Mesothelial cell of epicardium (in vitro differentiated cells): ENCODE measurements at places on chromosomes 7 and 10. TPM values are rescaled to one million over a fixed set of nuclear protein-coding genes. Genes with fewer than 3 reads are reported as not detected.

NPC1L1 gene
- total RNA-seq = 0.07 to 0.20 TPM in 2 of 3 replicates, not detected in the other

DNA sequence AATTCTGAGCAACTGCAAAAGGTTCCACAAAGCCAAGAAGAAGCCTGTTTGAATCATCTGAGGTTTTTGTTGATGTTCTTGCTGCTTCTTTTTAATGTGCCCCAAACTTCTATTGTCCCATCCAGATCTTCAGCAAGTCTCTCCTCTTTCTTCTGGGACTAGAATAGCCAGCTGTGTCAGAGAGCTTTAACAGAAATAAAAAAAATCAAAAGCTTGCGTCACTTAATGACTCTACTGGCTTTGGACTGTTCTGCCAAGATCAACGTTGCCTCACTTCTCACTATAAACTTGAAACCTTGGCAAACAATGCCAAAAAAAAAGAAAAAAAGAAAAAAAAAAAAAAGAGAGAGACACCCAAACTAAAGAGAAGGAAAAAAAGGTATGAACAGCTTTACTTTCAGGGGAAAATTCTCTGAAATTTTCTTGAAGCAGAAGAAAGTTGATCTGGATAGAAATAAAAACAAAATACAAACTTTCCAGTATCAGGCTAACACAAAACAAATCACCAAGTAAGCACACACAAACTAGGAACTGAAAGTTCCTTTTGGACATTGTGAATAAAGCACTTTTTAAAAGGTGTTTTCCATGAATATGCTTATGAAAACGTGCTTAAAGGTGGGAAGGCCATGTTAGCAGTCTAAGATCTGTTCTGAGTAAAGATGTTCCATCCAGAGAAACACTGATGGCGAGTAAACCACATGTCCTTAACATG lies 14.8 kb downstream of the USP54 start:
- peaks cover 9% of the 10 kb centered on the region for H3K4me1 ChIP-seq
- peak overlapping the region; percentile 47 for H3K27ac ChIP-seq

DNA sequence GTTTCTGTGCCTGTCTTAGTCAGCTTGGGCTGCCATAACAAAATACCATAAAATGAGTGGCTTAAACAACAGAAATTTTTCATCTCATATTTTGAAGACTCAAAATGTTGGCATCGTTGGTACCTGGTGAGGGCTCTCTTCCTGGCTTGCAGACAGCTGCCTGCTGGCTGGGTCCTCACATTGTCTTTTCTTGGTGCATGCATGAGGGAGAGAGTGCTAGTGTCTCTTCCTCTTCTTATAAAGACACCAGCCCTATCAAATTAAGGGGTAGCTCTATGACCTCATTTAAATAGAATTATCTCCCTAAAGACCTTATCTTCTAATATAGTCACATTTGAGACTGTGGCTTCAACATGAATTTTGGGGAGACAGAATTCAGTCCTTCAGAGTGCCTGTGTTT lies 39.9 kb downstream of the ST8SIA6 start:
- H3K36me3 ChIP-seq = no peaks in the 10 kb centered on the region
- no peak overlapping the region for H3K4me3 ChIP-seq
- H3K27me3 ChIP-seq = peaks cover 4% of the 10 kb centered on the region
- no peak overlapping the region for H3K27ac ChIP-seq
- peaks cover 3% of the 10 kb centered on the region for H3K4me1 ChIP-seq
- no peak for DNase-seq

- peaks cover 69% of the 10 kb centered on the region for H3K4me1 ChIP-seq
- peaks cover 5% of the 10 kb centered on the region for H3K36me3 ChIP-seq
- DNase-seq = no peak
- peak overlapping the region; percentile 55 for H3K27ac ChIP-seq
- H3K27me3 ChIP-seq = no peaks in the 10 kb centered on the region
These were observed 96.5 kb downstream of the NRP1 start for GRCh38 chr10:33237736-33238624.

- no peak for DNase-seq
- H3K27ac ChIP-seq = peak overlapping the region; percentile 96
- peaks cover 19% of the 10 kb centered on the region for H3K4me1 ChIP-seq
- no peaks in the 10 kb centered on the region for H3K27me3 ChIP-seq
- H3K4me3 ChIP-seq = peak overlapping the region; percentile 99
These were observed 526 bp upstream of the LAMTOR4 start for GRCh38 chr7:100148225-100148558.

DNA sequence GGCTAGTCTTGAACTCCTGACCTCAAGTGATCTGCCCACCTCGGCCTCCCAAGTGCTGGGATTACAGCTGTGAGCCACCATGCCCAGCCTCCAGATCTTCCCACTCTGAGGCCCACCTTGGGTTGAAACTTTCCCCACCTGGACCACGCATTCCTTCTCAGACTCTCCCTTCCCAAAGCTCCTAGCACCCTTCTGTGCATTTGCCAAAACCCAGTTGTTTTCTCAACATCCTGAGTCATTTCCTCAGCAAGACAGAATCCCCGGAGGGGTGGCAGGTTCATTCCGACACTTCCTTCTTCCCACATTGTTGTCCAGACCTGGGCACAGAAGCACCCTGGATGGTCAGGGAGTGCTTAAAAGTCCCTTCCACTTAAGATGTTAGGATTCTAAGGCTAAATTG lies 28.9 kb downstream of the BAG3 start:
- no peak overlapping the region for H3K4me3 ChIP-seq
- H3K4me1 ChIP-seq = no peaks in the 10 kb centered on the region
- H3K27me3 ChIP-seq = no peaks in the 10 kb centered on the region
- no peak overlapping the region for H3K27ac ChIP-seq

- H3K4me3 ChIP-seq = peak overlapping the region; percentile 97
- H3K36me3 ChIP-seq = peaks cover 1% of the 10 kb centered on the region
- peak; percentile 72 for DNase-seq
- peaks cover 11% of the 10 kb centered on the region for H3K4me1 ChIP-seq
These were observed 2.1 kb downstream of the MXI1 start for GRCh38 chr10:110209454-110209925.

- no peak overlapping the region for H3K4me3 ChIP-seq
- no peak overlapping the region for H3K27ac ChIP-seq
- no peak for DNase-seq
- peaks cover 2% of the 10 kb centered on the region for H3K36me3 ChIP-seq
These were observed 187.6 kb upstream of the STK17A start for GRCh38 chr7:43395351-43395750.
